ENCODE measurements at places on chromosomes 13 and 19. TPM values are rescaled to one million over a fixed set of nuclear protein-coding genes. Genes with fewer than 3 reads are reported as not detected.

The CNN1 gene
- 10.7 TPM for total RNA-seq

The CFAP97D2 gene
- not detected for total RNA-seq

- H3K27ac ChIP-seq, result no peak overlapping the region
- no peaks in the 10 kb centered on the region for H3K36me3 ChIP-seq
- H3K27me3 ChIP-seq, result no peaks in the 10 kb centered on the region
- H3K4me1 ChIP-seq, result peaks cover 10% of the 10 kb centered on the region
- no peak overlapping the region for H3K4me3 ChIP-seq
These were observed 20.2 kb downstream of the EVI5L start for GRCh38 chr19:7850000-7850813.

- H3K27me3 ChIP-seq, result no peaks in the 10 kb centered on the region
- H3K27ac ChIP-seq, result no peak overlapping the region
- H3K4me1 ChIP-seq, result no peaks in the 10 kb centered on the region
These were observed 6.4 kb downstream of the KLF2 start for GRCh38 chr19:16330806-16331690.

DNA sequence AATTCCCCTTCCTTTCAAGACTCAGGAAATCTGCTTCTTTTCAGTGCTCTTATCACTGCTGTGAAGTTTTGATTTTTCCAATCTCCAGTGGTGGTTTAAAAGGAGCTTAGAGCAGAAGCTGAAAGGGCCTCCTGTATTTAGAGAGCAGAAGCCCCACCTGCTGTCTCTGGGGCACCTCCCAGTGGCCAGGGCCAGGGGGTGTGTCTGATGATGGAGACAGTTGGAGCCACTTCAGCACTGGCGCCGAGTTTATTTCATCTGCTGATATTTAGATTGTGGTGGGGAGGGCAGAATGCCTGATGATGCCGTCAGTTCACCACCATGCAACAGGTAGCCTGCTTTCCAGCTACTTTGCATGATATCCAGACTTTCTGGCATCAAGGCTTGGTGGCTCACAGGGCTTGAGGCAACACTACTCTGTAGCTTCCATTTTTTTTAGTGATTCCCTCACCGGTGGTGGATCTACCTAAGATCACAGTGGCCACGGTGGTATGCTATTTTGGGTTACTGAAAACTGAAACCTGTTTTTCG, 371.9 kb downstream of the KCNRG start:
- no peaks in the 10 kb centered on the region for H3K36me3 ChIP-seq
- no peaks in the 10 kb centered on the region for H3K27me3 ChIP-seq
- H3K4me1 ChIP-seq, result no peaks in the 10 kb centered on the region
- H3K4me3 ChIP-seq, result no peak overlapping the region

- no peaks in the 10 kb centered on the region for H3K27me3 ChIP-seq
- no peak overlapping the region for H3K4me3 ChIP-seq
- no peak overlapping the region for H3K27ac ChIP-seq
- no peak for DNase-seq
- no peaks in the 10 kb centered on the region for H3K4me1 ChIP-seq
These were observed 5.5 kb upstream of the IFI30 start for GRCh38 chr19:18167975-18168645.

- no peak overlapping the region for H3K4me3 ChIP-seq
- H3K4me1 ChIP-seq, result no peaks in the 10 kb centered on the region
- H3K27ac ChIP-seq, result no peak overlapping the region
- H3K27me3 ChIP-seq, result no peaks in the 10 kb centered on the region
- DNase-seq, result no peak
- H3K36me3 ChIP-seq, result no peaks in the 10 kb centered on the region
These were observed 57.4 kb downstream of the ESD start for GRCh38 chr13:46739447-46740098.

DNA sequence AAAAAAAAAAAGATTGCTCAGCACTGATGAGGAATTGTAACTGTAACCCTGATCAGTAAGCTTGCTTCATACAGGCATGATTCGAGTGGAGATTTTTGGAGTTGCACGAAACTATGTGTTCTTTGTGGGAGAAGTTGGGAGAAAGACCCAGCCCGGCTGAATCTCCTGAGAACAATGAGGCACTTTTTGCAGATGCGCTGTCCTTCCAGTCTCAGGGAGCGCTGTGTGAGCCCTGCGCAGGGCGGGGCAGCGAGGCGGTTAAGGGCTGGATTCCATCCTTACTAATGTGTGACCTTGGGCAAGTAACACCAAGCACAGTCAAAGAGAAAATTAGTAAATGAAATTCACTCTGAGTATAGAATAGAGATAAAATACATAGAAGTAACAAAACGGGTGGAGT, 76.9 kb downstream of the SIPA1L3 start:
- no peaks in the 10 kb centered on the region for H3K27me3 ChIP-seq
- H3K27ac ChIP-seq, result no peak overlapping the region
- H3K36me3 ChIP-seq, result no peaks in the 10 kb centered on the region
- no peak for DNase-seq
- H3K4me1 ChIP-seq, result peaks cover 15% of the 10 kb centered on the region
- H3K4me3 ChIP-seq, result no peak overlapping the region
